ENCODE measurements at places on chromosomes 7 and 10. TPM values are rescaled to one million over a fixed set of nuclear protein-coding genes. Genes with fewer than 3 reads are reported as not detected.

C10orf62 gene
- not detected for total RNA-seq

KEL gene
- not detected for total RNA-seq

GRK5 gene
- 58.2 TPM for total RNA-seq

AKR1C1 gene
- 9.8 TPM for total RNA-seq

SRGN gene
- total RNA-seq = not detected

SPDYE8 gene
- total RNA-seq = not detected

PDIA4 gene
- 235 TPM for total RNA-seq

BICC1 gene
- 2.2 TPM for total RNA-seq

DNA sequence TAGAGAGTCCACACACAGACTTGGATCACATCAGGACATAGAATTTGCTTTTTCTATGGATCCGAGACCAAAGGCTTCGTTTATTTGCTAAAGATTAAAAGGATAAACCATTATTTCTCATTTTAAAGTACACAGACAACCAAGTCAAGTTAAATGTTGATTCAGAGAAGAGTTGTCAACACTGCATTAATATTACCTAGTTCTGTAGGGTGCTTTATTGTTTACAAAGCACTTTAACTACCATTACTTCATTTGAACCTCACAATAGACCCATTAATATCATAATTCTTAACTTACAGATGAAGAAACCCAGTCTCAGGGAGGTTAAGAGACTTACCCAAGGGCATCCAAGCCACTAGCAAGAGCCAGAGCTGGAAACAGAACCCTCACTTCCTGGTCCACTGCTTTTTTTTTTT, 43.2 kb upstream of the GSAP start:
- DNase-seq = no peak
- H3K27ac ChIP-seq = no peak overlapping the region

- no peaks in the 10 kb centered on the region for H3K27me3 ChIP-seq
- H3K27ac ChIP-seq = no peak overlapping the region
- H3K4me3 ChIP-seq = no peak overlapping the region
- no peaks in the 10 kb centered on the region for H3K4me1 ChIP-seq
Measured at GRCh38 chr10:100174699-100175677, 10.8 kb downstream of the ERLIN1 start.

DNA sequence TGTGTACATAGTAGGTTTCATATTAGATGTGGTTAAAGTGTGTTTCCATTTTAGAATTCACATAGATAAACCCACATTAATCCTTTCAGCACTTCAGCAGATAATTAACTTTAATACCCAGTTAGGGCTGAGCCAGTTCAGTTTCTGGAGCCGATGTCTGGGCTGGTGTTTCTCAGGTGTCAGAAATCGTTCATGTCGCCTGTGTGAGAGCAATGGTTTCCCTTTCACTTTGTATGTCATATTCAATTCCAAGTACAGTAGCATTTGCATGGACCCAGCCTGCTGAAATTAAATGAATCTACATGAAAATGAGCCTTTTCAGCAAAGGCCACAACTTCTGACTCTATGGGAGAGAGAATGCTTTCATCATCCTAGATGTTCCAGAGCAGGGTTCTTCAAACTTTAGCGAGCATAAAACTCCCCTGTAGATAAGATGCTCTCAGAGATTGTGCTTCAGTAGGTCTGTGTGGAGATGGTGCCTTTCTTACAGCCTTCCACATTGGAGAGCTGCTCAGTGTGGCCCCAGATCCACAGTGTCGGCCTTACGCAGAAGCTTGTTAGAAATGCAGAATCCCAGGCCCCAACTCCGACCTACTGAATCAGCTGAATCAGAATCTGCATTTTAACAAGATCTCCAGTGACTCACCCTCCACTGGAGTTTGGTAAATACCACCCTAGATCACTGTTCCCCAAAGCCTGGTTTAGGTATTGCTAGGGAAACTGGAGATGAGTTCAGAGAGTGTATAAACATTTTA, 19.6 kb downstream of the WIPF3 start:
- no peak overlapping the region for H3K4me3 ChIP-seq
- H3K4me1 ChIP-seq = no peaks in the 10 kb centered on the region
- H3K36me3 ChIP-seq = no peaks in the 10 kb centered on the region
- H3K27ac ChIP-seq = no peak overlapping the region

DNA sequence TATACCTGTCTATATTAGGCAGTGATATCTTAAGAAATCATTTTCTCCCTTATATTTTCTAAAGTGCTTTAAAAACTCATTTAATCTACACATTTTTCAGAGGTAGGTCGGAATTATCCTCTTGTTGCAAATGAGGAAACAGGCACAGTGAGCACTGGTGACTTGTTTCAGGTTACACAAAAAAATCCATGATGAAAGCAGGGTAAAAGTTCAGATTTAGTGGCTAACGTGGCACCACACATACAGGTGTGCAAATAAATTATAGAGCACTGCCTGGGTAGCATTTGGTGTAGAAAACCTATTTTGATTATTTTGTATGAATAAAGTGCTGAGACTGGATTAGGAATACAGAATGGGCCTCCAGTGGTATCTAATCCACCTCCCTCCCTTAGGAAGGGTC, 26.6 kb downstream of the ARMC10 start:
- no peak overlapping the region for H3K27ac ChIP-seq
- H3K27me3 ChIP-seq = no peaks in the 10 kb centered on the region
- H3K4me1 ChIP-seq = no peaks in the 10 kb centered on the region
- DNase-seq = no peak
- H3K36me3 ChIP-seq = peaks cover 13% of the 10 kb centered on the region

GRCh38 chr7:32879460-32879859, 12.1 kb downstream of the KBTBD2 start:
- peaks cover 12% of the 10 kb centered on the region for H3K36me3 ChIP-seq
- no peaks in the 10 kb centered on the region for H3K27me3 ChIP-seq
- peak overlapping the region; percentile 32 for H3K27ac ChIP-seq
- no peak overlapping the region for H3K4me3 ChIP-seq

- H3K4me3 ChIP-seq = no peak overlapping the region
- H3K27ac ChIP-seq = no peak overlapping the region
- no peaks in the 10 kb centered on the region for H3K27me3 ChIP-seq
- H3K4me1 ChIP-seq = no peaks in the 10 kb centered on the region
- no peaks in the 10 kb centered on the region for H3K36me3 ChIP-seq
Measured at GRCh38 chr7:156865493-156865892, 27.5 kb downstream of the LMBR1 start.

DNA sequence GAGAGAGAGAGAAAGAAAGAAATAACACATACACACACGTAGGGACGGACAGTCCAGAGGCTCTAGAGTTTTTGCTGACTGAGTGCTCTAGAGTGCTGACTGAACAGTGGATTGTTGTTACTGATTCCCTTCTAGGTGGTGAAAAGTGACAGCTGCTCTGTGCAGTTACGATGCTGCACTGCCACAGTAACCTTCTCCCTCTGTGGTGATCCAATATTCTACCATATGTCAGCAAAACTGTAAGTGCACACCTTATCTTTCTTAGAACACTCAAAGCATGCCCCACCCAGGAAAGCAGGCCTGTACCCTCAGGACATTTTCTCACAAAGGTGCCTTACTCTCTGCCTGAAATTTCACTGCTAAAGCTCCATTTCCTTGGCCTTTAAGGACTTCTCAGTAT, 1023.5 kb downstream of the TYW1 start:
- H3K27ac ChIP-seq = no peak overlapping the region
- DNase-seq = no peak
- H3K4me3 ChIP-seq = no peak overlapping the region
- H3K27me3 ChIP-seq = no peaks in the 10 kb centered on the region
